ENCODE measurements at places on chromosomes 2 and 18.
A peak's percentile ranks its signal among the peaks of the same experiment; 100 is the strongest.

DNA sequence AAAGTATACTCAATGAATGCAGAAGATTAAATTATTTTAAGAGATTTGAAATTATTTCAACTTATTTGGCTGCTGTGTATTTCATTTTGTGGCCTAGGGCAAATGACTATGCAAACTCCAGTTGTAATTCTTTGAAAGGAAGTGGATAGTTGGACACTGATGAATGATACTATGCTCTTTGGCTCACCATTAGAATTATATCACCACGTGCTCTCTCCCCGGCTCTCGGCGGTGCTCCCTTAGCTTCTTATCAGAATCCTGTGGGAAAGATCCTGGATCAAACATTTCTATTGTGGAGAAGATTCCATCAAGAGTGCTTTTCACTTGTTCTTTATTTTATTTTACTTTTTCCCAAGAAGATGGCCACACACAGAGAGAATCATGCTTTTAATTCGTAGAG lies 55.2 kb downstream of the ADCYAP1 start:
- no peak for DNase-seq

DNA sequence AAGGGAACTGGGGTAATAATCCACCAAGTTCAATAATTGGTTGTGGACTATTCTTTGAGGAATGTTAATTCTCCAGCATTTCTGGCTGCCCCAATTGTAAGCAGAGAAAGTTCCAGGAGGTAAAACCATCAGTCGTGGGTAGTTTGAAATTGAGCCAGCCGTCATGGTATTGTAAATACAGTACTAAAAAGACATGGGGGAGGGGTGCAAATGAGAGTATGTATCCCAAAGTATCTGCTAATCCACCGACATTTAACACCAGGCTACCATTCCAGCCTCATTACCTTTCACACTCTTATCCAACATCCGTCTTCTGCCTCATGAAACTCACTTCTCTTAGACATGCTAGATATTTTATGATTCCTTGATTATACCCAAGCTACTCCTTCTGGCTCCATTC lies 507.9 kb downstream of the ERBB4 start:
- no peak for DNase-seq

DNA sequence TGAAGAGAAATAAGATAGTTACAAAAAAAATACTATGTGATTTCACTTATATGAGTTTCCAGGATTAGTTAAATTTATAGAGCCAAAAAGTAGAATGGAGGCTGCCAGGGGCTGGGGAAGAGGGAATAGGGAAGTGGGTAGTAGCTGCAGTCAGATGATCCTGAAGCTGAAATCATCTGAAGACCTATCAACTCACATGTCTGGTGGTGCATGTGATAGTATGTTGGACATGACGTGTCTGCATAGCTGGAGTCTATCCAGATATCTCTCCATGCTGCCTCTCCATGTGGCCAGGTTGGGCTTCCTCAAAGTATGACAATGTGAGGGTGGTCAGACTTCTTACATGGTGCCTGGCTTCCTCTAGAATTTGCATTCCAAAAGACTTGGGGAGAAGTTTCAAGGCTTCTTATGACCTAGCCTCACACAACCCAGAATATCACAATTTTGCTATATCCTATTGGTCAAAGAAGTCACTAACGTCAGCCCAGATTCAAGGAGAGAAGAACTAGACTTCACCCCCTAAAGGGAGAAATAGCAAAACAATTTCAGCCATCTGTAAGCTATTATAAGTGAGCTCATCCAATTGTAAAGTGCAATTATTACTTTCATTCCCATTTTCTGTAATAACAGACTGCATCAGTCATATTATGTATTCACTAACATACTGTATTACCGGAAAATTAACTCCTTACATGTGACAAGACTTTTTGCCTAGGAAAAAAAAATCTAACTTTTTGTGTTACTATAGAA lies 14.0 kb upstream of the ZNF396 start:
- no peak for DNase-seq

DNA sequence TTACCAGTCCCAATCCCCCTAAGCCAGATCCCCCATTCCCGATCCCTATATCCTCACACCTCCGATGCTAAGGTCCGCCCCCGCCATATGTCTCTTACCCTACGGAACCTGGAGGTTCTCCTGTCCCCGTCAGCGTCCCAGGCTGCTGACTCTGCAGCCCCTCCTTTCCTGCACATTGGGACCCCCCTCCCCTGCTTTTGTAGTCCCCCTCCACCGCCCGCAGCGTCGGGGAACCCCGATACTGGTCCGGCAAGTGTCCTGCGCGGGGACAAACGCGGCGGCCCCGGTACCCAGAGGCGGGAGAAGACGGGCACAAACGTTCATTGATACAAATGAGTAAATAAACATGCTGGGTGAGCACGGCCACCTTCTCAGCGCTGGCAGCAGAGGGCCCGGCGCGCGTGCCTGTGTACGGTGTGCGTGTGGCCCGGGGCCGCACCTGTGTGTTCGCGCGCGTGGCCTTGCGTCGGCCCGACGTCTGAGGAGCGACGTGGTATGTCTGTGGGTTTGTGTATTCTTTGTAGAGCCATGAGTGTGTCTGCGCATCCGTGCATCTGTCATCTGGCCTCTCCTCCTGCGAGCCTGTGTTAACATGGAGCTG lies 2.0 kb upstream of the CYP26B1 start:
- DNase-seq: no peak

DNA sequence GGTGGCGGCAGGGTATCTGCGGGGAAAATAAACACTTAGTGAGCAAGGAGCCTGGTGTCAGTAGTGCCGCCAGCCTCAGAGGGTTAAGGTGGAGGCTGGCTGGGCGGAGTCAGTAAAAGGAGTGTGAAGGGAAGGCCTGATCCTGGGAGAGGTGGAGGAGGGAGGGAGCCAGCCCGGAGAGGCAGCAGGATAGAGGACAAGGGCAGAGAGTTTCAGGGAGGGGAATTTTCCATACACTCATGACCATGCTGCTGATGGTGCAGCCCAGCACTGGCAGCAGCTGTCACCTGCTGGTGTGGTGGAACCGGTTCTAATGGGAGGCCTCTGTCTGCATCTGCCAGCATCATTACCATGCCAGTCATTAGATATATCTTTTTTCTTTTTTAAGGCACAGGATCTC lies 2.0 kb upstream of the TEX44 start:
- DNase-seq: no peak

DNA sequence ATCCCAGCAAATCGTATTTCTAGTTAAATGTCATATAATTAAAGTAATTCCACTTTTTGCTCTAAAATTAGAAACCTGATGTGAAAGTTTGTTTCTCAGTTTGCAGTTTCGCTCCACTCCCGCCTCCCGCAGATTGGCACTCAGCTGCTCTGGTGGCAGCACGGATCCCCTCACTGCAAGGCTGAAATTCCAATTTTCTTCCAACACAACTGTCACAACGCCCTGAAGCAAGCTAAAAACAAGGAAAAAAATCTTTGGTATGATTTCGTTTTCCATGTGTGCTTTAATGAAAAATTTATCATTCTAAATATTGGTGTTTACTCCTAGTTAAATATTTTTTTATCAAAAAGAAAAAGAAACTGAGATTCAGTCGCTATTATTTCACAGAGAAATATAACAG lies 38.5 kb downstream of the FTCDNL1 start:
- DNase-seq: no peak

GRCh38 chr2:15747603-15748471 lies 156.2 kb downstream of the DDX1 start:
- DNase-seq: no peak

GRCh38 chr2:165469417-165469816 lies at the start of gene CSRNP3:
TSS of gene CSRNP3 (plus strand) at chr2:165469698. CDS start at chr2:165595066, 125,368 bp downstream.
- DNase-seq: no peak

DNA sequence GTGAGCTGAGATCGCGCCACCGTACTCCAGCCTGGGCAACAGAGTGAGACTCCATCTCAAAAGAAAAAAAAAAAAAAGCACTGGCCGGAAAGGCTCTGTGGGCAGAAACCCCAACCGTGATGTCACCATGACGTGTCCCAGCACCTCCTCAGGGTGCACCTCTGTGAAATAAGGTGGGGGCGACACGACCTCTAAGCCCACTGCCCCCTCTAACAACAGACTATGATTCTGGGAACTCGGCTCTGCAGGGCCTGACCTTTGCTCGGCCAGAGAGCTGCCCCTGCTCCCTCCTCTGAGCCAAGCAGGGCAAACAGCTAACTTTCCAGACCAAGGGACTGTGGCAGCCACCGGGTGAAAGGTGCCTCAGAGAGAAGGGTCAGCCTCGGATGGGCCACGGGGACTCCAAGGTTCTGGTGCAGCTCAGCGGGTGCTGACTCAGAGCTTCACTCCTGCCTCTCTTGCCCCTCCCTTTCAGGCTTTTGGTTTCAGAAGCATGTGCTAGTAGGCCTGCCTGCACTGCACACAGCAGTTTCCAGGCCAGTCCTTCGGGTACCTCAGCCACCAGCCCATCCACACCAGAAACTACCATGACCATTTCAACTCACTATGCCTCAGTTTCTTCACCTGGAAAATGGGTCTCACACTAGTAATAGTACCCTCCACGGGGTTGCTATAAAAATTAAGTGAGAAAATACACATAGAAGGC lies 8.0 kb downstream of the TMBIM1 start:
- DNase-seq: peak; percentile 70

DNA sequence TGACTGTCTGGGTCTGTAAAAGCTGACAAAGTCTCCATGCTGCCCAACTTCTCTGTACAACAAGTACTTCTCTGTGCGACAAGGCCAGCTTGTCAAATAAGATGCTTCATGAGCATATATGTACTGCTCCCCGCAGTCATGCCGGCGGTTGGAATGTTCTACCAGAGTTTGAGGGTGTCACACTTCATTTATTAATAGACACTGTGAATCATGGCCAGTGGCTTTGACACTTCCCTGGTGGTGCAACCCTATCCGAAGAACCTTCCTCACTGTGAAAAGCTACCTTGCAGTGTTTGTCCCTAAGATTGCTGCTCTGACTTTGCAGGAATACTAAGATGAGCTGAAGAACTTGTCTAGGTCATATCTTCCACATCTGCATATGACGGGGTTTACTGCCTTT lies 120.9 kb upstream of the NRP2 start:
- DNase-seq: no peak

GRCh38 chr18:57409650-57410049 lies 25.5 kb upstream of the ONECUT2 start:
- no peak for DNase-seq

- DNase-seq: peak; percentile 23
These were observed 21.8 kb downstream of the ATG4B start for GRCh38 chr2:241659150-241659739.

DNA sequence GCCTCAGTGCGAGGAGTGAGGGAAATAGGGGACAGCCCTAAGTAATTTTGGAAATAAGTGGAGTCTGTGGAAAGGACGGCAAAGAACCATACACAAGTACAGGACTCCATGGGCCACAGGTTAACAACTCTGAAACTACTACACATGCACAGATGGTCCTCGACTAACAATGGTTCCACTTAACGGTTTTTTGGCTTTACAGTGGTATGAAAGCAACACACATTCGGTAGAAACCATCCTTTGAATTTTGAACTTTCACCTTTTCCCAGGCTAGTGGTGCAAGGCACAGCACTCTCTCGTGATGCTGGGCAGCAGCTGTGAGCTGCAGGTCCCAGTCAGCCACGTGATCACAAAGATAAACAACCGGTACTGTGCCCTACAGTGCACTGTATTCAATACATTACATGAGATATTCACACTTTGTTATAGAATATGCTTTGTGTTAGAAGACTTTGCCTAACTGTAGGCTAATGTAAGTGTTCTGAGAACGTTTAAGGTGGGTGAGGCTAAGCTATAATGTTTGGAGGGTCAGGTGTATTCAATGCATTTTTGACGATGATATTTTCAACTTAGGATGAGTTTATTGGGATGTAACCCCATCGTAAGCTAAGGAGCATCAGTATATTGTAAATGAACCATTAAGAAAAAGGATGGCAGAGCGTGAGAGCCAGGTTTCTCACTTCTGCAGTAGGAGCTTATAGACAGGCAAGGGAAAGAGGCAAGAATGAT lies 44.6 kb downstream of the TBC1D8 start:
- DNase-seq: no peak

GRCh38 chr2:198297350-198297749 lies 493.0 kb downstream of the PLCL1 start:
- no peak for DNase-seq

GRCh38 chr2:218879776-218880101 lies 913 bp upstream of the WNT10A start:
- DNase-seq: no peak

- no peak for DNase-seq
These were observed 100.9 kb downstream of the ARL4C start for GRCh38 chr2:234395891-234396420.

DNA sequence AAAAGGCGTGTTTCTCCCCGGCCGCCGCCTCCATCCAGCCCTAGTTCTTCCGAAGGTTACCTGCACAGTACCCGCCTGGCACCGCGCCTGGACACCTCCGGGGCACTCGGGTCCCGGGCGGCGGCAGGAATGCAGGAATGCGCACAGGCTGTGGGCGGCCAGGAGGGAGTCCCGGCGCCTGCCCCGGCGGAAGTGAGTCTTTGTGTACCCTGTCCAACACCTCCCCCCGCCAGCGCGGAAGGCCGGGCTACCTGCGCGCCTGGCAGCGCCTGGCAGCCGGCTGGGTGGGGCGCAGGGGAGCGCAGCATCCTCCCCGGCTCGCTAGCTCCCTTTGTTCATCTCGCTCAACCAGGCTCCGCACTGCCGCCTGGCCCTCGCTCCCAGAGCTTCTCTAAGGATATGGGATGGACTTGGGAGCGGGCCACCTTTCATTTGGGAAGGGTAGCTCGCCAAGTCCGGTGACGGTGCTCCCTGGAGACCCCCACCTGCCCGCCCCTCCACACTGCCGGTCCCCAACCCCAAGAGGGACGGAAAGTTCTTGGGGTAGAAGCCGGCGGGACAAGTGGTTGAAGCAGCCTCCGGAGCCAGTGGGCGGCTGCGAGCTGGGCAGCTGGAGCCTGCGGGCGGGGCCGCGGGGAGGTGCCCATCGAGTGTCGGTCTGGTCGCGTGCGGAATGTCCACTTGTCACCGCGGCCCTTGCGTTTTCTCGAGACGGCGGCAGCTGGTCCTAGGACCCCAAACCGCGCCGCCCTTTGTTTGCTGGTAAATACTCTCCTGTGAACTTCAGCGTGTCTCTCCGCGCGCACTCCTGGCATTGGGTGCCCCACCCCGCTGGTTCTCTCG lies 1.2 kb upstream of the ST6GAL2 start:
- peak; percentile 2 for DNase-seq

GRCh38 chr2:3487432-3487831 lies 31.9 kb downstream of the ADI1 start:
- no peak for DNase-seq

DNA sequence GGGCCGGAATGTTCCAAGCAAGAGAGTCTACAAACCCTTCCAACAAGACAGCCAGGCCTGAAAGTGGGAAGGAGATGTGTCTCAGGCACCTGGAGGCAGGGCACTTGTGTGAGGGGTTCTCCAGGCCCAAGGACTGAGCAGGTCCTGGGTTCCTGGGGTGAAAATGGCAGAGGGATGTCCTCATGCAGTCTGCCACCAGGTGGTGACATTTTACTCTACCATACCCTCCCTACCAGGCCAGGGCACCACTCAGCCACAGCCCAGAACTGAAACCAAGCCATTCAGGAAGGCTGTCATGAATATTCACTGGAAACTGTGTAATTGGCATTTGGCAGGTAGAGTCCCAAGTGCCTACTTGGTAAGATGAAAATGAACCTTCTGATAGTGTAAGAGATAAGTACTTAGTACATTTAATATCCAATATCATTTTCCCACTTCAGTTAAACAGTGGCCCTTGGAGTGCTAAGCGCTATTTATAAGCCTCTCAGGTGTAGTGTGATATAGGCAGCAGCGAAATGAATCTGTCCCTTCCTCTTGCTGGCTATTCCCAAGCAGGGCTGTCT lies 185.1 kb downstream of the MYO5B start:
- DNase-seq: peak; percentile 39

GRCh38 chr2:63790906-63791305 lies 50.8 kb upstream of the UGP2 start:
- DNase-seq: no peak
